ENCODE measurements at places on chromosomes 11 and 22.

DNA sequence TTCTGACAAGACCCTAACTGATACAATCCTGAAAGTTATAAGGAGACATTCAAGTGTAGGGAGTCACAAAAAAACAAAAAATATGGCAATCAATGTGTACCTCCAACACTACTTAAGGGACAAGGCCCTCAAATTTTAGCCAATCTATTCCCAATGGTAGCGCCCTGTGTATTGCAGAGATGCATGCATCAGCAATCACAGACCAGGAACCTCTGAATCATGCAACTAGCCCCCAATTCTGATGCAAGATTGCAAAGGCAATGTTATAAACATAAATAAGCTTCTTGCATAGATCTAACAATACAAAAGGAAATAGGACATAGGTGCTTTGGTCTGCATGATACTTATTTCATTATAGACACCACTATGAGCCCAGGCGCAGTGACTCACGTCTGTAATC is 29.7 kb upstream of the SIK2 start:
- DNase-seq: no peak

- DNase-seq: no peak
These were observed 213.4 kb upstream of the SYN3 start for GRCh38 chr22:33271390-33272161.

- DNase-seq: no peak
These were observed 60.1 kb downstream of the RAB30 start for GRCh38 chr11:83011333-83012167.

GRCh38 chr22:43891360-43892182 is at the start of gene PNPLA5:
Gene PNPLA5, minus strand, starts transcription at chr22:43892013. Its CDS starts 133 bp downstream, at chr22:43891880.
- DNase-seq: peak; percentile 33

DNA sequence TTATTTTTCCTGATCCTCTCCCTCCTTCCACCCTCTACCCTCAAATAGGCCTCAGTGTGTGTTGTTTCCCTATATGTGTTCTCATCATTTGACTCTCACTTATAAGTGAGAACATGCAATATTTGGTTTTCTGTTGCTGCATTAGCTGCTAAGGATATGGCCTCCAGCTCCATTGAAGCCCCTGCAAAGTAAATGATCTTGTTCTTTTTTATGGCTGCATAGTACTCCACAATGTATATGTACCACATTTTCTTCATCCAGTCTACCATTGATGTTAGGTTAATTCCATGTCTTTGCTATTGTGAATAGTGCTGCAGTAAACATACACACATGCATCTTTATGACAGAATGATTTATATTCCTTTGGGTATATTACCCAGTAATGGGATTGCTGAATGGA is 13.3 kb upstream of the RASSF10 start:
- no peak for DNase-seq

Measured in inflammatory macrophage treated with lipopolysaccharide for 4 hours (primary cell).